ENCODE measurements at places on chromosomes 3 and 15.

GRCh38 chr15:36106640-36107335 is 472.6 kb upstream of the CDIN1 start:
- DNase-seq = no peak

DNA sequence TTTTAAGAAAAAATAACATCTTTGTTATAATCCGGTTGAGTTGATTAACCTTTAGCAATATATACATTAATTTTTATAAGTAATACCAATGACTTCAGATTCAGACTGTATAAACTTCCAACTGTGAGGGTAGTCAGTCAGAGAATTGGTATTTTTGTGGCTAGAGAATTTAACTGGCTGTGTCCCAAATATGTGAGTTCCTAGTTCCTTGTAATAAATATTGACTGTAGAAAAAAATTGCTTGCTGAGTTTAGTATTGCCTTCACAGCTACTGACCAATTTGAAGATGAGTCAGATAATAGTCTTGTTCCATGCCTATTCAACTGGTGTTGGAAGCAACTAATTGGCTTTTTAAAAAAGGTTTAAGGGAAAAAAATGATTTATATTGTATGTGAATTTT is 210.8 kb downstream of the GAP43 start:
- DNase-seq = no peak

- no peak for DNase-seq
These were observed 30.0 kb upstream of the PPARG start for GRCh38 chr3:12258911-12259310.

DNA sequence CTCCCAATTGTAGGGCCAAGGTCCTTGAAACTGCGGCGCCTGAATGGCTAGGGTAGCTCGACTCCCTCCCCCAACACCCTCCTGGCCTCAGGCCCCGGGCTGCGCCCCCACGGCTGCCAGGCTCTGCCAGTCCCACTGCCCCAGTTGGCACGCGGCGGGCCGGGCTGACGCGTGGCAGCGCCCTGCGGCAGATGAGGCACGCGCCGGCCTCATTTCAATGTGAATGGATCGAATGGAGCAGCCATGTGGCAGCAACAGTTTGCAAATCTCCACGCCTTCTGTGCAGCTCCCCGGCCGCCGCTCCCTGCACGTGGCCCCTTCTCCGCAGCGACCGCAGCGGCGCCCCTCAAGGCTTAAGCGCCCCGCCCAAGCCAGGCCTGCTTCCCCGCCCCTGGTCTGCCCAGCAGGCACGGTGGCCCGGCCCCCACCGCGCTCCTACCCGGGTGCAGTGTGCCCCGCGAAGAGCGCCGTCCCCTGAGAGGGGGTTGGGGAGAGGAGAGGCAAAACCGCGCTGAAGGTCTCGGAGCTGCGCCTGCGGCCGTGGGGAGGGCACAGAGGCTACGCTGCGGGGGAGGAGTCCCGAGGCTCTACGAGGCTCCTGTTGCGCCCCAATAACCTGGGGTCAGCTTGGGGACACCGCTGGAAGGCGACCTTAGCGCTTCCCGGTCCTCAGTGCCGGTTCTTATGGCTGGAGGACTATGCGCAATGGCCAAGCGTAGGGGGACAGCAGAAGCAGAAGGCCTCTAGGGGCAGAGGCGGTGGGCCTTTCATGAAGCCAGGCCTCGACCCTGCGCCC is 3.1 kb upstream of the DLL4 start:
- DNase-seq = no peak

- no peak for DNase-seq
These were observed 1.0 kb upstream of the ISY1 start for GRCh38 chr3:129161860-129162271.

GRCh38 chr3:129047553-129047839 is 13.1 kb upstream of the GP9 start:
- no peak for DNase-seq

DNA sequence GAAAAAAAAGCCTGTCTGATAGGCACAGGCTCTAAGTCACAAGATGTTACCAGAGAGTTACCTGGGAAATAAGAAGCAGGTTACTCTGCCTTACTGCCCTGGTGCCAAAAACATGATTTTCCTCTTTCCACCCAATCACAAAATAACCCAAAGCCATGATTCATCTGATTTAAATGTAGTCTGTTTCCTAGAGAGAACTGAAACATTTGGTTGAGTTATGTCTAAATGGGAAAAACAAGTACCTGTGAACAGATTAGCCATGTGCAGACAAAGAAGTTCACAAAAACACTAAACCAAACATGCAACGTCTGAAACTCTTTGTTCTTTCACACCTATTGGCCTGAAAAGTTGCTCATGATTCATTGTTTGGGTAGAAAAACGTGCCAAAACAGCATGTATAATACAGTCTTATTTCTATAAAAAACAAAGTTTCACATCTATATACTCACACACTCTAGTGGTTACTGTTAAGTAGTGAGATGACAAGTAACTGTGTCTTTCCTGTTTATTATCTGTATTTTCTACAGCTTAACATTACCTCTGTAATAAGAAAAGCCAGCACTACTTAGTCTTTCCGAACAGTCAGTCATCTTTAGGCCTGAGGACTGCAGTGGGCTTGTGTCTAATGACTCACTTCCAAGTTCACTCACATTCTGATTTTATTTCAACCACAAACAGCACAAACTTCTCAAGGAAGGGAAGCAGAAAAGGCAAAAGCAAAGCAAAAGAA is 30.2 kb downstream of the FAM174B start:
- no peak for DNase-seq

All from stimulated activated CD4-positive, alpha-beta T cell treated with anti-CD3 and anti-CD28 coated beads, TNF-alpha, amount 100 ng/mL, for 1 hour (primary cell).